Fibroblast of the aortic adventitia (primary cell): ENCODE measurements at places on chromosomes 1 and 21. TPM values are rescaled to one million over a fixed set of nuclear protein-coding genes. Genes with fewer than 3 reads are reported as not detected.

- peak; percentile 97 for DNase-seq
These were observed 113.1 kb upstream of the IRF2BP2 start for GRCh38 chr1:234722904-234723720.

- DNase-seq = no peak
These were observed 172.9 kb downstream of the SDCCAG8 start for GRCh38 chr1:243428617-243429342.

PRELP gene
- total RNA-seq = 1.4 and 3.7 TPM in 2 replicates

DNA sequence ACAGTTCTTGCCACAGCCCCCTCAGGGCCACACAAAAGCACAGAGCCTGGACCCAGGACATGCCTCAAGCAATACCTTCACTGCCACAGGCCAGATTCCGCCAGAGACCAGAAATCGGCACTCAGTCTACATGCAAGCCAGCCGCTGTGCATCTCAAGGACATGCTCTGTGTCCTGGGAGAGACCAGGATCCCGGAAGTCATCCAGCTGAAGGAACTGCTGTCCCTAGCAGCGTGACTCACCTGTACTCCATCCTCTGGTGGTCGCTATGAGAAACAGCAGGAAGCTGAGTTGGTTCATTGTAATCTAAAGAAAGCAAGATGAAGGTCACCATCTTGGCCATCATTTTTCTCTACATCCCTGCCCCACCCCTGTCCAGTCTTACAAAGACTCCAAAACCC, 401 bp downstream of the ITLN1 start:
- DNase-seq = no peak

DNA sequence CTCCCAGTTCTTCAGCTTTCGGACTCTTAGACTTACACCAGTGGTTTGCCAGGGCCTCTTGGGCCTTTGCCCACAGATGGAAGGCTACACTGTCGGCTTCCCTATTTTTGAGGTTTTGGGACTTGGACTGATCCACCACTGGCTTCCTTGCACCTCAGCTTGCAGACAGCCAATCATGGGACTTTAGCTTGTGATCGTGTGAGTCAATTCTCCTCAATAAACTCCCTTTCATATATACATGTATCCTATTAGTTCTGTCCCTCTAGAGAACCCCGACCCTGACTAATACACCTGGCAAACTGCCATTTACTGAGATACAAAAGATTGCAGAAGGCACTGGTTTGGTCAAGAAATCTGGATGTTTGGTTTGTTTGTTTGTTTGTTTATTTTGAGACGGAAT, 6.4 kb upstream of the RAB4A start:
- DNase-seq = no peak

- DNase-seq = no peak
These were observed 1.3 kb upstream of the SRP9 start for GRCh38 chr1:225776294-225776693.

- no peak for DNase-seq
These were observed 4.2 kb downstream of the TTC22 start for GRCh38 chr1:54796902-54797301.

DNA sequence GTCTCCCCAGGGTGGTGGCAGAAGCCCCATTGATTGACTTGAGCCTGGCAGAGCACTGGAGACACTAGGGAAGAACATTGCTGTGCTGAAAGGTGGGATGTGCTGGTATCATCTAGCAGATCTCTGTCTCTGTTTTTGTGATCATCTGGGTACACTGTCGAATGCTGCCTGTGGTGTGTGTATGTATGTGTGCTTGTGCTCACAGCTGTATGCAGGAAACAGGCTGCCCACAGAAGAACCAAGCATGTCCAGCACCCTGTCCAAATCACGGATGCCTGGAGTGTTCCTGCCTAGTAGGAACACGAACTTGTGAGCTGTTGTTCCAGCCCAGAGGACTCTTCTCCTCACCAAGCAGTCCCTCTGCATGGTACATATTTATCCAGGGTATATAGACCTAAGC, 1.5 kb downstream of the BRINP2 start:
- DNase-seq = no peak

CLCNKB gene
- not detected in 2 replicates for total RNA-seq

- peak; percentile 82 for DNase-seq
These were observed 21.0 kb downstream of the B3GALT5 start for GRCh38 chr21:39633770-39634181.

DNA sequence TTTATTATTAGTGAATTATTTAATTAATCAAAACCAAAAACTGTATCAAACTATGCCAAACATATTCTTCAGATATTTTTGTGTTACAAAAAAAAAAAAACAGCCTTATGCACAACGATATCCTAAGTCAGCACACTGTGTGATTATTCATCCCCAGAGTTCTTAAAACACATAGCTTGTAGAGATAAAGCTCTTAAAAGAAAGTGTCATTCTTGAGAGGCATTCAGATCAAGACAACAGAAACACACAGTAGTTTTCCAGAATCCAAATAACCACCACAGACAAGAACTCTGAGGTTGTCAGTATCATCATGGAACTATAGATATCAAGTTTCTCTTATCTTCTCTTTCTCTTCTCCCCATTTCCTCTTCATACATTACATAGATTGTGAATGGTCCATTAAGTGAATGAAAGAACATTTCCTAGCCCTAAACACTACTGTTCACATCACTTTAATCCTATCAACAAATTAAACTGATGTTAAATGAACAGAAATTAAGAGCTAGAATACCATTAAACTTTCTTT, 13.5 kb downstream of the ZZZ3 start:
- no peak for DNase-seq

RAB25 gene
- not detected in 2 replicates for total RNA-seq

GRCh38 chr1:157189096-157189495, 50.9 kb upstream of the ETV3 start:
- DNase-seq = no peak

FMOD gene
- 6.6 and 9.1 TPM in 2 replicates for total RNA-seq

- no peak for DNase-seq
These were observed 42.8 kb downstream of the LRRC8C start for GRCh38 chr1:89675677-89676076.

LPGAT1 gene
- total RNA-seq = 13.7 and 36.2 TPM in 2 replicates

STK40 gene
- total RNA-seq = 7.0 and 12.9 TPM in 2 replicates
